ENCODE measurements at places on chromosomes 13 and 19.

DNA sequence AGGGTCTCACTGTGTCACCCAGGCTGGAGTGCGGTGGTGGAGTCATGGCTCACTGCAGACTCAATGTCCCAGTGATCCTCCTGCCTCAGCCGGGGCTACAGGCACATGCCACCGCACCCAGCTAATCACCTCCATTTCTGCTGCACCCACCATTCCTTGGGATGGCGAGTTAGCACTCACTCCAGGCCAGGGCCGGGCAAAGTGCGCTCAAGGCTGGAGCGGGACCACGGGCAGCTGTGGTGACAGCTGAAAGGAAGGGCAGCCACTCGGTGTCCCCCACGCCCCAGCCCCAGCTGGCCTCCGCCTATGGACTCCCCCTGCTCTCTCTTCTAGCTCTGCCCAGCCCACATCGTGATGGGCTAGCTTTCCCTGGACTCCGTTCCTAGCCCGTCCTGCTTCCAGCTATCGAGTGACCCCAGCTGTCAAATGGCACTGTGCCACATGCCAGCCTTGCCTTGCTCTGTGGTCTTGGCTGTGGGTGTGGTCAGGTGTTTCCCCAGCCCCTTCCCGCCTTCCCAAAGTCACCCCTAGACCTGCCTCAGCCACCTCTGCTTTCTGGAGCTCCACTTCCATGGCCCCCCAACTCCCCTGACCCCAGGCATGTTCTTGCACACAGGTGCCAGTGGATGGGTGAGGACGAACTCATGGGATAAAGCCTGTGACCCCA, 4.1 kb downstream of the MICOS13 start:
- no peak for DNase-seq

DNA sequence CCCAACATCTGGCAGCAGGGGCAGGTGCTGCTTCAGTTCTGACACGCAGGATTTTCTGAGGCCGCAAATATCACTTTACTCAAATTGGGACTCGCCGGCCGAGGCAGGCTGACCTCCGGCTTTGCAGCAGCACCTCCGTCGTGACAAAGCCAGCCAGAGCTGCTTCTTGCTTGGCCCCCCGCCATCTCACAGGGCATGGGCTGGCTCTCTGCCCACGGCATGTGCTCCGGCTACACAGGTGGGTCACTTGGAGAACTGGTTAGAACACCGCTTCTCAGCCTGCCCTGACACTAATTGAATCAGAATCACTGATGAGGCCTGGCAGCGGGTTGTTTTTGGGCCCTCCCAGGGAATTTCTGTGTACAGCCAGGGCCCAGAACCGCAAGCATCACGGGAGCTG, 112.3 kb downstream of the SLC7A1 start:
- DNase-seq, result no peak

GRCh38 chr19:41588497-41589209, 12.7 kb downstream of the CEACAM21 start:
- peak; percentile 71 for DNase-seq

DNA sequence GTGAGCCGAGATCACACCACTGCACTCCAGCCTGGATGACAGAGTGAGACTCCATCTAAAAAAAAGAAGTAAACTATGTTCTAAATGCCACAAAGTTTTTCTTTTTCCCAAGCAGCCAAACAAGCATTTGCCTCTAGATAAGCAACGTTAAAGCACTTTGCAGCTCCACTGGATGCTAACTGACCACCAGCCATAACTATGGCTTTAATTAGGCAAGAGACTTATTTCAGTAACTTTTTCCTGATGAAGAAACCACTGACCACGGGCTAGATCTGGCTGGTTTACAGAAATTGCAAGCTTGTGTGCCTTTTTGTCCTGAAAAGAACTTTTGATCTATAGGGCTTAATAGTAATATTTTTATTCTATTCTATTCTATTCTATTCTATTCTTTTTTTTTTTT, 22.1 kb downstream of the CD70 start:
- DNase-seq, result no peak

GRCh38 chr13:43804461-43805070, 17.8 kb upstream of the ENOX1 start:
- no peak for DNase-seq

- DNase-seq, result no peak
Observed at GRCh38 chr19:11378319-11379189, 4.1 kb downstream of the SWSAP1 start.

DNA sequence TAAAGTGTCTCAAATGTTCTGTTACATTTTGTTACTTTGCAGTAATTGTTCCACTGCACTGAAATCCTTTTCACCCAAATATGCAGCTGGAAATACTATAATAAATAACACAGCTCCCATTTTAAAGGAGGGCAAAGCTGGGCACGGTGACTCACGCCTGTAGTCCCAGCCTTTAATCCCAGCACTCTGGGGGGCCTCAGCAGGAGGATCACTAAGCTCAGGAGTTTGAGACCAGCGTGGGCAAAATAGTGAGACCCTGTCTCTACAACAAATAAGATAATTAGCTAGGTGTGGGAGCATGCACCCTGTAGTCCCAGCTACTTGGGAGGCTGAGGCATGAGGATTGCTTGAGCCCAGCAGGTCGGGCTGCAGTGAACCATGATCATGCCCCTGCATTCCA, 7.5 kb upstream of the UBAC2 start:
- DNase-seq, result no peak

DNA sequence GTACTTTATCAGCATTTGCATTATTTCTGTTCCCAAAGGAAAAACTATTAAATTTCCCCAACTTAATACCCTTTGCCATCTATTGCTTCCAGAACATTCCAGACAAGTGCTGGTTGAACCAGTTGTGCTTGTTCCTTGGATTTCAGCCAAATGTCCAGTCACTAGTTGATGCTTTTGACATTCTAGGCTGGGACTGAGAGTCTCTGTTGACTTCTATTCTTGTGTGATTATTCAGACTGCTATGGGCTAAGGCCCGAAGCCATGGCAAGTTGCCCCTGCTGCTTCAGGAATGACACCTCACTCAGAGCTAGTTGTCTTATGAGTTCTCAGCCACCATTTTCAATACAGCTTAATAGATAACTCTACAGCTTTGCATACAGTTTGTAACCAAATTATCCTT, 458.1 kb upstream of the ARGLU1 start:
- DNase-seq, result no peak

DNA sequence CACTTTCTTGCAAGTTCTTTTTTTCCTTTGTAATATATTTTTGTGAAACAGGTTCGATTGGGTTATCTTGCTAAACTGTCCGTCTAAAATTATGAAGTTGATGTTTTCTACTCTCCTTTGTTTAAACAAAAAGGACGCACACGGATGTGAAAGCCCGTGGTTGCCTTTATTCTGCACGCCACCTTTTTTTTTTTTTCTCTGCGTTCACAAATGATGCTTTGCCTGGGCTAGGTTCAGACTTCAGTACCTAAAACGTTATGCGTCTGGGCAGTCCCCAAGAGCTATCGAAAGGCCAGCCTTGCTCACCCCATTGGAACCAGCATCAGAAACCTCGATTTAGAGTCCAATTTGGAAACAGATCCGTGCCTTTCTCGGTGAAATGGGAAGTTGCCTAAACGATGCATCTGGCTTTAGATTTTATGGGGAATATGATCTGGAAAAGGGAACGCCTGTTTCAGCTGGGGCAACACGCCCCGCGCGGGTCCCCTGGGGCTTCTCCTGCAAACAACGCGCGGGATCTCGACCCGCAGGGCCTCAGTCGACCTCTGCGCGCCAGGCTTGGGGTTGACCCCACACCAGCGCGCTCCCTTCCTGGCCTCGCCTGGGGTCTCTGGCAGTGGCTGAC, 113.9 kb downstream of the KCNRG start:
- DNase-seq, result no peak

DNA sequence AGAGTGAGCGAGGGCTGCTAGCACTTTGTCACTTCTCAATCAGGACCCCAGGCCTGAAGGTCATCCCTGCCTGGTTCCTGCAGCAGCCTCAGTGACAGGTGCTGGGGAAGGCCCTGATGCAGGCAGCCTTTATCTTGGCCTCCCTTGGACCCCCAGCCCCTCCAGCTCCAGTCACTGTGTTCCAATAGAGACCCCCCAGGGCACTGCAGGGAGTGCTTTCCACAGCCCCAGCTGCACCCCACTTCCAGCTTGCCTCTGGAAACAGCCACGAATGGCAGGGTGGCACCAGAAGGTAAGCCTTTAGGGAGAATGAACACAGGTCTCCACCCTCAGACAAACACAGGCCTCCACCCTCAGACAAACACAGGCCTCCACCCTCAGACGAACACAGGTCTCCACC, 241.6 kb upstream of the SGCG start:
- no peak for DNase-seq

GRCh38 chr19:56083668-56084067, 37.4 kb downstream of the ZNF787 start:
- DNase-seq, result no peak

DNA sequence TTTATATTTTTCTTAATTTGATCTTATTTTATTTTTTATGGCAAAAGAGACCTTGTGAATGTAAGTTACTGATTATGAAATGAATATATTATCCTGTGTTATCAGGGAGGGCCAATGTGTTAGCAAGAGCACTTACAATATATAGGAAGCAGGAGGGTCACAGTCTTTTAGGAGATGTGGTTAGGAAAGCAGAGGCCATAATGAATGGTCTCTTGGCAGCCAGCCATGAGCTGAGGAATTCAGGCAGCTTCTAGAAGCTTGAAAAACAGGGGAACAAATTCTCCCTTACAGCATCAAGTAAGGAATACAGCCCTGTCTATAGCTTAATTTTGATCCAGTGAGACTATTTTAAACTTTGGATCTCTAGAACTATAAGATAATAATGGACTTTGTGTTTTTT, 2374.6 kb downstream of the PCDH9 start:
- DNase-seq, result no peak

- DNase-seq, result no peak
Observed at GRCh38 chr13:23828866-23829265, 60.3 kb downstream of the MIPEP start.

GRCh38 chr13:113582841-113583631, 1.5 kb upstream of the TFDP1 start:
- DNase-seq, result no peak

- no peak for DNase-seq
Observed at GRCh38 chr13:53038993-53039392, 10.4 kb downstream of the OLFM4 start.

DNA sequence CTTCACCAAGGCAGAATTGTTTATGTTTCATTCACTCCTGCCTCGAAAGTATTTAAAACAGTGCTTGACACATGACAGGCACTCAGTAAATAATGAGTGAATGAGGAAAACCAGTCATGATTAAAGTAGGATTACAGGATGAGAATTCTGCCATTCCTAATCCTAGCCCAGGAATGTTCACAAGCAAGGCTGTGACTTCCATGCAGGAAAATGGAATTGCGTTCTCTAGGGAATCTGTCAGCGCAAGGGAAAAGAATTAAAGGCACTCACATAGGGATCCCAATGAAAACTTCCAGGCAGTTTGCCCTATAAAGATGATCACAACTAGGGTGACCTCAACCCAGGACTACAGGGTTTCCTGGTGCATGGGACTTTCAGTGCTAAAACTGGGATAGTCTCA, 143.4 kb downstream of the CYSLTR2 start:
- DNase-seq, result no peak
